ENCODE measurements at places on chromosomes 1 and 21. TPM values are rescaled to one million over a fixed set of nuclear protein-coding genes. Genes with fewer than 3 reads are reported as not detected.

The SRSF4 gene
- 143 TPM for total RNA-seq

The GRIK3 gene
- not detected for total RNA-seq

DNA sequence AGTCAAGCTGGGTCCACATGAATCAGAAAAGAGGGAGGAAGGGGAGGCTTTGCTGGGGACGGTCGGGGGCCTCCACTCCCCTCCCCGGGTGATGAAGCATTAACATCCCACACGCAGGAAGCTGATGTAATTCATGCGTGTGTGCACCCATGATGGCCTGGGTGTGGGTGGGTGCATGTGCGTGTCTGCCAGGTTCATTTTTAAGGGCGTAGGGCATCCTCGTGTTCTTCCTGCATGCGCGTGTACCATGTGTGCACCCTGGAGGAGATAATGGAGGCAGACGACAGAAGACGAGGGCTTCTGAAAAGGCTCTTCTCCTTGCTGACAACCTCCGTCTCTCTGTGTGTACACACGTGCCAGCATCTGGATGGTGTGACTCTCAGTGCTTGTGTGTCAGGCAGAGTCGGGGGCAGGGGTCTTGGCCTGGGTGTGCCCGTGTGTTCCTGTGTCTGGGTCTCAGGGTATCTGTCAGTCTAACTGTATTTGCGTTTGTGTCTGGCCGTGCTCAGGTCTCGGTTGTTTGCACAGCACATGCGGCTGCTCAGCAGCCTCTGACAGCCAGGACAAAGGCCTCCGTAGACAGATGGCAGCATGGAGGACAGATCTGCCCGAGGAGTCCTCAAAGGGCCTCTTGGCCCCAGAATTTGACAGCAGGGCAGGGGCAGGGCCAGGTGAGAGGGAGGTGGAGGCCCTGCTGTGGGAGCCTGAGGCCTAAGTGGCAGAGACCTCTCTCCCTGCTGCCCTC lies 2.4 kb downstream of the RAP1GAP start:
- DNase-seq, result no peak

DNA sequence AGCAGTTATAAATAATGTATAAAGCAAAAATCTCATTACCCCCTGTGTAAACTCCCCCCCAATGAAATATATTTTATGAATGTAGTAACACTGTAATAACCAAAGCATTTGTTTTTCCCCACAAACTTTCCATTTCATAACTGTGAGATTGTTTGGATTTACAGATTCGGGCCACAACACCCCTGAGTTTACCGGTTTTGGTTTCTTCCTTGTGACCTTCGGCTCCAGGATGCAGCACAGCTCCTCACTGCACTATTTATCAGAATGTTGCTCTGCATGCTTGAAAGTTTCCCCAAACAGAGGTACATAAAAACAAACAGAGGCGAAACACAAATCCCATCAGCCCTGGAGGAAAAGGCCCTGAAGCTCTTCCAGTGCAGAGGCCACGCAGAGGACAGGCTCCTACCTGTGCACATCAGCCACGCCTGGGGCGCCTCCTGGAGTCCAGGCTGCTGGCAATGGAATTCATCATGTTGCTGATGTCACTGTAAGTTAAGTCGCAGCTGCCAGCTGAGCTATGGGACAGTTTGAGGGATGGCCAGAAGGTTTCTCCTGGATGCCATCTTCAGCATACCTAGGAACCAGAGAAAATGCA lies 122.0 kb downstream of the LMO4 start:
- DNase-seq, result no peak

GRCh38 chr21:39525129-39525528 lies 73.4 kb downstream of the SH3BGR start:
- DNase-seq, result no peak

DNA sequence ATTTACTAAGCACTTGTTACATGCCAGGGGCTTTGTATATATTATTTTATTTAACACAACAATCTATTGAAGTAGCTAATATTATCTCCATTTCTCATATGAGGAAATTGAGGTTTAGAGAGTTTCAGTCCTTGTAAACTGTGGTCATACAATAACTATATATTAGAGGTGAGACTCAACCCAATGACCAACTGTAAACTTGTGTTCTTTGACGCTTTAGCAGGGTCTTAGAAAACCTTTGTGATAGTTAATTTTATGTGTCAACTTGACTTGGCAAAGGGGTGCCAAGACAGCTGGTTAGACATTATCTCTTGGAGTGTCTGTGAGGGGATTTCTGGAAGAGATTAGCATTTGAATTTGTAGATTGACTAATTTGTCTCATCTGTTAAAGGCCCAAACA lies 252.4 kb upstream of the B3GALT2 start:
- DNase-seq, result no peak

The CLIC4 gene
- 381 TPM for total RNA-seq
